ENCODE measurements at places on chromosomes 7 and 10.

DNA sequence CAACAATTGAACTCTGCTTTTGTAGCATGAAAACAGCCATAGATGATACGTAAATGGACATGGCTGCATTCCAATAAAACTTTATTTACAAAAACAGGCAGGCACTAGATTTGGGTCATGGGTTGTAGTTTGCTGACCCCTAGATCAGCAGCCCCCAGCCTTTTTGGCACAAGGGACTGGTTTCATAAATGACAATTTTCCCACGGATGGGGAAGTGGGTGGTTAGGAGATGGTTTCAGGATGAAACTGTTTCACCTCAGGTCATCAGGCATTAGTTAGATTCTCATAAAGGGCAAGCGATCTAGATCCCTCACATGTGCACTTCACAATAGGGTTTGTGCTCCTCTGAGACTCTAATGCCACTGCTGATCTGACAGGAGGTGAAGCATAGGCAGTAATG is 16.5 kb upstream of the ANK3 start:
- no peak for DNase-seq

DNA sequence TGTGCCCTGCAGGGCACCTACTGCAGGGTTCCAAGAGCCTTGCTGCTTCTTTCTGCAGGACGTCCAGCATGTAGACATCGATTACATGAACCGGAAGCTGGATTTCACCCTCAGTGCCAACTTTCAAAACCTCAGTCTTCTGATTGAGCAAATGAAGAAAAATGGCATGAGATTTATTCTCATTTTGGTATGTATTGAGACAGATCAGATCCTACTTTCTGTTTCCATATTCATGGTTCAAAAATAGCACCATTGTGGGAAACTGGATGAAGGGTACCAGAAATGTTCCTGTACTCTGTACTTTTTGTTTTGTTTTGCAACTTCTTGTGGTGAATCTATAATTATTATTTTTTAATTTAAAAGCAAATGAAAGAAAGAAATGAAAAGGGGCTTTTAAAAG is 64.1 kb downstream of the MGAM2 start:
- DNase-seq: no peak

- peak; percentile 48 for DNase-seq
These were observed 229.6 kb downstream of the BAMBI start for GRCh38 chr10:28906934-28907333.

DNA sequence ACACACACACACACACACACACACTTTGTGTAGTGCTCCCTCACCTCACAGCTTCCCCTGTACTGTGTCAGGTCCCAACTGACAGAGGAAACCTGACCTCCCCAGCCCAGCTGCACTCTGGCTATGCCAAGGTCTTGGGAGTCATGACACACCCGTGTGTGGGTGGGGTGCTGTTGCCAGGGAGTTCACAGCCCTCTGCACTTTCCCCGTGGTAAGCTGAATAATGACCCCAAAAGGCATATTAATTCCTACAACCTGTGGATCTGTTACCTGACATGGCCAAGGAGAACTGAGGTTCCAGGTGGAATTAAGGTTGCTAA is 8.9 kb upstream of the NANOS1 start:
- DNase-seq: no peak

GRCh38 chr10:27535317-27535716 is 31.2 kb downstream of the RAB18 start:
- no peak for DNase-seq

DNA sequence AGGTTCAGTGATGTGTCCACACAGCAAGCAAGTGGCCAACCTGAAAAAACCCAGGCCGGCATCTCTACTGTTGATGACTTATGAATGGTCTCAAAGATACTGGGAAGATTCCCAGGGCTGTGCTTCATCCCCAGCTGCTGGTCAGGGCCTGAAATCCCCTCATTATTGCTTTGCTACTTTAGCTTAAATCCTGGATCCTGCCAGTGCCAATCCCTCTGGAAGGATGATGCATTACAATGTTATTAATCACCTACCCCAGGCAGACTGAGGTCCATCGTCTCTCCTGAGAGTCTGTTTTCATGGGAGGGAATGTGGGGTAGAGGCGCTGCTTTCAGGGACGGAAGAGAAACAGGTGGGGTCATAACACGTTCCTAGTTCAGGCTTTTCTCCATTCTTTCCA is 371.6 kb downstream of the RPS24 start:
- peak; percentile 36 for DNase-seq

DNA sequence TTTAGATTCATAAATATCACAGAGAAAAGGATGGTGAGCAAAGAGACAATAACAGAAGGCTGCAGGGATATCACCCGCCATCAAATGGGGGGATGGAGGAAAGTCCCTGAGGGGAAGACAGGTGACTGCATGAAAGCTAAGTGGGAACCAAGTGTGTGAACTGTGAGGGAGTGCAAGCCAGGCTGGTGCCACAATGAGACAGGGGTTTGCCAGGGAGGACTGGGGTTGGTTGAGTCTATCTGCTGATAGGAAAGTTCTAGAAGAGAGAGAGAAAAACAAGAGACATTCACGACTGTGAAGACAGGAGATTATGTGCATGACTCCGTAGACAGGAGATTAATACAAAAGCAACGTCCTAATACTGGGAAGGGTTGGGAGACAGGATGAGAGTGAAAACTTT is 376.4 kb downstream of the PARD3 start:
- DNase-seq: no peak

DNA sequence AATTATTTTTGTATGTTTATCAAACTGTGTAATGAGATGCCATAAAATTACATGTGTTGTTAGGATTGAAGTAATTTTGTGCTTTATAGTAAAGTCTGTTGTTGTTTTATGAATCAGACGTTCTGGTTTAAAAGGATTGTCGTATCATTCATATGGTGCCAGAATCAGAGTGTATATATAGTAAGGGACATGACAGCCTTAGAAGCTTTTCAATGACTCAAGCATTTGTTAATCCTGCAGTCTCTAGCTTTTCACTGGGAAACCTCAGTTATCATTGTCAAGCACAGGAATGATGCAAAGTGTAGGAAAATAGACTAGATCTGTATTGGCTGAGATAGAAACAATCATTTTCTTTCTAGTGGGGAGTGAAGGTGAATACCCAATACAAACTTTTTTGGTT is 57.5 kb downstream of the TRRAP start:
- DNase-seq: peak; percentile 35

DNA sequence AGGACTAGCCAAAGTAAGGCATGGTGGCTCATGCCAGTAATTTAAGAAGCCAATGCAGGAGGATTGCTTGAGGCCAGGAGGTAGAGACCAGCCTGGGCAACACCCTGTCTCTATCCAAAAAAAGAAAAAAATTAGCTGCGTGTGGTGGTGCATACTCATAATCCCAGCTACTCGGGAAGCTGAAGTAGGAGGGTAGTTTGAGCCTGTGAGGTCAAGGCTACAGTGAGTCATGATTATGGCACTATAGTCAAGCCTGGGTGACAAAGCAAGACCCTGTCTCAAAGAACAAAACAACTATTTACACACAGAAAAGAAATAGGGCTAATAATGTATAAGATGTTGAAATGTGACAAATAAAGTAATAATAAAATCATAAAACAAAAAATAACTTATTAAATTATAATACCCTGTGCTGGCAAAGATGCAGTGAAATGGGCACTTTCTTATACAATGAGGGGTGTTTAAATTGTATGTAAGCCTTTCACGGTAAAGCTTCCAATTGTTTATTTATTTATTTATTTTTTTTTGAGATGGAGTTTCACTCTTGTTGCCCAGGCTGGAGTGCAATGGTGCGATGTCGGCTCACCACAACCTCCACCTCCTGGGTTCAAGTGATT is 175.2 kb downstream of the TPST1 start:
- DNase-seq: no peak

- DNase-seq: no peak
These were observed 48.6 kb upstream of the DPYSL4 start for GRCh38 chr10:132138133-132138532.

GRCh38 chr10:35639728-35640401 is 2.2 kb downstream of the FZD8 start:
- peak; percentile 47 for DNase-seq

- DNase-seq: peak; percentile 80
These were observed 178.5 kb downstream of the NRP1 start for GRCh38 chr10:33155720-33156638.

- DNase-seq: no peak
These were observed 60.0 kb downstream of the PRF1 start for GRCh38 chr10:70542565-70542938.

- no peak for DNase-seq
These were observed 4.8 kb upstream of the PTPN12 start for GRCh38 chr7:77532247-77532646.

GRCh38 chr7:123639631-123640030 is 16.0 kb upstream of the LMOD2 start:
- DNase-seq: no peak

- DNase-seq: no peak
These were observed 107.7 kb downstream of the SEPTIN7 start for GRCh38 chr7:35908331-35909216.

DNA sequence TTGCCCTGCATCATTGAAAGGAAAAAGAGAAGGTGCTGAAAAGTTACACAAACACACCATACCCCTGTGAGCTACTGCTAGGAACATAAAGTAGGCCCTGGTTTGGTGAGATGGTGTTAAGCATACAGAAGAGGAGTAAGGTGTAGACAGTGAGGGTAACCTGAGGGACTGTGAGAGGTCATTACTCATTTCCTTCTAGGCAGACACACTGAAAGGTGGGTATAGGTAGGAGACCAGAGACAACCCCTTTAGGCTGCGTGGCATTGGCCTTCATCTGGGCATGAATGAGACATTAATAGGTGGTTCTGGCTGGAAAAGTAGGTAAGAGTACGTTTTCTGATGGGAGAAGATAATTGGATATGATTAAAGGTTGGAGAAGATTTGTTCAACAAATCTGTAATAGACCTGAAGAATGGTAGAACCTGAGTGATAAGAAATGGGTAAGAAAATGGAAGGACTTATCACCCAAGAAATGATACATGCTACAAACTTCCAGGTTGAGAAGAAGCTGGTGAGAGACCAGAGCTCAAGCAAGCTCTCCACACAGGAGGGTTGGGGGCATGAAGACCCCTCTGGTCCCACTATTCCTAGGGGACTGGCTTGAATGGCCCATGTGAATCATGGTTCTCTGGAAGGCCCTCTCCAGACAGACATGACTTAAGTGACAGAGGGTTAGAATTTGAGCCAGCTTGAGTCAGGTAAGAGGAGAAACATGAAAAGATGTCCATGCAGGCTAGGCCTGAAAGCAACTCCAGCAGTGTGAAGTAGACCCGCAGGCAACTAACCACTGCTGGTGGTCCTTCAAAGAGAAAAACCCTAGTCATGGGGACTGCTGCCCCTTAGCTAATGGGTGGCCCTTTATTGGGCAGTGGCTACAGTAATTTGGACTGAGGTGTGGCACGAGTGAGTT is 3.8 kb downstream of the COMTD1 start:
- DNase-seq: no peak

GRCh38 chr7:23811540-23811939 is 101.5 kb downstream of the STK31 start:
- DNase-seq: no peak

DNA sequence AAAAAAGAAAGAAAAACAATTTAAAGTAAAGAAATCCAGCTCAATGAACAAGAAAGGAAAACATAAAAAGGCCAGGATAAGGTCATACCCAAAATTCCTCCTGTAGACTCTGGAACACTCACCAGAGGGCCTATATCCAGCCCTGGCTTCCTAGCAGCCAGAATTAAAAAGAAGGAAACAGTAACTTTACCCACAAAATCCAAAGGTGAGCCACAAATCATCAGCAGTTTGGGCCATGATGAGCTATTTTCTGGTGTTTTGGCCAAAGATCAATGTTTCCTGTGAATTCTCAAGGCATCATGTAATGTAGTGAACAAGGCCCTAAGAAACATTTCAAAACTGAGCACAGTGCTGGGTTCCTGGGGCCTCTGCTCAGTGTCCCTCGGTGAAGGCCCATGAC is 87.8 kb downstream of the LARP4B start:
- DNase-seq: no peak

DNA sequence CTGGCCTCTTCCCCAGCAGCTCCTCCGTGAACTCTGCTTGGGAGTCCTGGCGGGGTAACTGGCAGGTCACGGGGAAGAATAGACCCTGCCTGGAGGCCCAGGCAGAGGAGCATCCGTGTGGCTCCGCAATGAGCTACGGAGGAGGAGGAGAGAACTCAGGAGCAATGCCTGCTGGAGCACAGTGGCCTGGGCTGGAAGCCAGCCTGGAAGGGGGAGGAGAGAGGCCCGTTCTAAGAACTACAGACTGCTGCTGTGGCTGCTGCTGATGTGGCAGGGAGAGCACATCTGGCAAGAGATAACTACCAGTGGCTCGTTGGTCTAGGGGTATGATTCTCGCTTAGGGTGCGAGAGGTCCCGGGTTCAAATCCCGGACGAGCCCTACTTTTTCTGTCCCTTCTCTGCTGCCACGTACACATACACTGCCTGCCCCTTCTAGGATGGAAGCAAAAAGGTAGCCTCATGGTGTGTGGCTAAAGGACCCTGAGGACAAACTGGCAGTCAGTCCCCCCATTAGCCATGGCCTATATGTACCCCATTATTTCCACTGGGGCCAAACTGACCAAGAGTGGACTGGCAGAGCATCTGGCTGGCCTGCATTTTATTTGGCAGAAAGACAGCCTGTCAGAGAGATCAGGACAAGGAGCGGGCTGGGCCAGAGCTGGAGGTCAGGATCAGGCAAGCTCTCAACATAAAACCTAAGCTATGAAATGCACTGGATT is 7.7 kb upstream of the OPN1SW start:
- DNase-seq: peak; percentile 90

DNA sequence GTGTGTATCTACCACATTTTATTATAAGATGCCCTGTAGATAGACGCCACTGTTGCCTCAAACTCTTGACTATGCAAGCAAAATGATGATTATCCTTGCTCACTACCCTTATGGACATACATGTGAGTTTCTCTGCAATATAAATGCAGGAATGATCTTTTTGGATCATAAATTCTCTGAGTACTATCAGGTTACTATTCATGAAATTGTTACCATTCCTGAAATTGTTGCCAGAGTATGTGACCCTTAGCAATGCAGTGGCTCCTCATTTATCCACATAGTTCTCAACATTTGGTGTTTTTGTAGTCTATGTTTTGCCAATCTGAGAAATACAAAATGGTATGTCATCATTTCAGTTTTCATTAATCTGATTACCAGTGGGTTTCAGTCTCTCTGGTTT is 166.2 kb upstream of the FAM3C start:
- DNase-seq: peak; percentile 58

DNA sequence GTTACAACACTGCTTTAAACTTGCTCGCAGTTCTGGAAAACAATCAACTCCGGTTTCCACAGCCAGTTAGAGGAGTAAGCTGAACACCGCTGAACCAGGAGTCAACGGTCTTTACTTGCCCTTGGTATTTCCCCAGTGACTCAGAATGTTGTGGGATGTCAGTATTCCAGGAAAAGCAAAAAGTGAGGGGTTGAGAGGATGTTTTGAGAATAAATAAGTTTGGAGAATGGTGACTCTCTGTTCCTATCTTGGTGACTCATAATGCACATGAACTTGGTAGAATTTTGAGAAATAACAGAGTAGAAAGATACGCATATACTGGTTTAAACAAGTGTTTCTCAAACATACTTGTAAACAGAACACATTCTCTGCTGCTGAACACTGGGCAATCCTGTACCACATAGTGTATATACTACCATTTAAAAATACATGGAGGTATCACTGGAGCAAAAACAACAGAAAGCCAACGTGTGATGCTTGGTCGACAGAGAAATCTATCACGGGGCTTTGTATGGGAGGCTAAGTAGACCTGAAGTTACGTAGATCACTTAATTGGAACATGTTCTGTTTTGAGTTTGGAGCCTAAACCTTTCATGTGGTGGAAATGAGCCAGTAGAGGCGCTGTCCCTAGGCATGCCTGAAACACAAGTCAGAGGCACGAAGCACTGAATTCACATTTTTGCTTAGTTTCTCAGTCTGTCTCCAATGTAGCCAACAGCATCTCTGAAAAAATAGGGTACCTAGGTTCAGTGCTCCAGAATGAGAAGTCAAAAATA is 534.3 kb downstream of the PARD3 start:
- DNase-seq: peak; percentile 96
